Bladder microvascular endothelial cell (primary cell): ENCODE measurements at places on chromosomes 2 and 18. TPM values are rescaled to one million over a fixed set of nuclear protein-coding genes. Genes with fewer than 3 reads are reported as not detected.

ABHD1 gene
- 0.06 TPM in 1 of 2 replicates, not detected in the other for total RNA-seq

KLHL14 gene
- total RNA-seq = 0.16 and 0.44 TPM in 2 replicates

IL36G gene
- not detected in 2 replicates for total RNA-seq

AQP12B gene
- total RNA-seq = not detected in 2 replicates

C18orf54 gene
- total RNA-seq = 7.3 and 18.3 TPM in 2 replicates

TWIST2 gene
- 0.13 and 0.16 TPM in 2 replicates for total RNA-seq

DSG1 gene
- total RNA-seq = not detected in 2 replicates
